Natural killer cell (primary cell): ENCODE measurements at places on chromosomes 2 and 18.

DNA sequence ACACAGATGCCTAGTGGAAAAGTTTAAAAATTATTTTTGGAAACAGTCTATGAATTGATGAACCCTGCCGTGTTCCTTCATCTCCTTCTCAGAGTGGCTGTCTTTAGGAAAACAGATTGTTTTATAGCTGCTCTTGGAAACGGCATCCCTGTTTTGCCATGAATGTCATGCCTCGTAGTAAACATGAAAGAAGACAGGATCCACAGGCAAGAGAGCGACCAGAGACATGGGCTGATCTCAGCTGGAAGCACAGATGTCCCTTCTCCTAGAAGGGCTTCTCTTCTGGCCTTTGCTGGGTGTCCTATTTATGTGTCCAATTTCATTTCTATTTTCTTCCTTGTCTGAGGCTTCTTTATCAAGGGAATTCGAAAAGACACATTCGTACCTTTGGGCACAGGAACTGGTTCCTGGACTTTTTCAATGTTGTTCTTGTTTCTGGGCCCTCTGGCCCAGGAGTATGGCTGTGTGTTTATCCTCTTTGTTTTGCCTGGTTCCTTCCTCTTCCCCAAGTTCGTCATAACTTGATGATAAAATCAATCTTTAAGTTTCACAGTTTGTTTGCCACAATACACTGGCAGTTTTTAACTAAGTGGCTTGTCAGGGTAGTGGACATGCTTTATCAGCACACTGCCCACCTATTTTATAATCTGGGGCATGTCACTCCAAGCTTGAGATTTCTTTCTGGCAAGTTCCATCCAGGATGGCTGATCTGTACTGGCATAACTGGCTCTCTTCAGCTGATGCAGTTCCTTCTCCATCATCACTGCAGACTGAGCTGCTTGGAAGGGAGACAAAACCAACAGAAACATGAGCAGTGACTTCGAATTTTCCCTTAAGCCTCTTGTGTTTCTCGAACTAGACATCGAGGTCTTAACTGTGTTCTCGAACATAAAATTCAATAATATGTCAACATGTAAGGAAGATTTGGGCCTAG, 63.2 kb upstream of the MGAT4A start:
- DNase-seq = no peak

DNA sequence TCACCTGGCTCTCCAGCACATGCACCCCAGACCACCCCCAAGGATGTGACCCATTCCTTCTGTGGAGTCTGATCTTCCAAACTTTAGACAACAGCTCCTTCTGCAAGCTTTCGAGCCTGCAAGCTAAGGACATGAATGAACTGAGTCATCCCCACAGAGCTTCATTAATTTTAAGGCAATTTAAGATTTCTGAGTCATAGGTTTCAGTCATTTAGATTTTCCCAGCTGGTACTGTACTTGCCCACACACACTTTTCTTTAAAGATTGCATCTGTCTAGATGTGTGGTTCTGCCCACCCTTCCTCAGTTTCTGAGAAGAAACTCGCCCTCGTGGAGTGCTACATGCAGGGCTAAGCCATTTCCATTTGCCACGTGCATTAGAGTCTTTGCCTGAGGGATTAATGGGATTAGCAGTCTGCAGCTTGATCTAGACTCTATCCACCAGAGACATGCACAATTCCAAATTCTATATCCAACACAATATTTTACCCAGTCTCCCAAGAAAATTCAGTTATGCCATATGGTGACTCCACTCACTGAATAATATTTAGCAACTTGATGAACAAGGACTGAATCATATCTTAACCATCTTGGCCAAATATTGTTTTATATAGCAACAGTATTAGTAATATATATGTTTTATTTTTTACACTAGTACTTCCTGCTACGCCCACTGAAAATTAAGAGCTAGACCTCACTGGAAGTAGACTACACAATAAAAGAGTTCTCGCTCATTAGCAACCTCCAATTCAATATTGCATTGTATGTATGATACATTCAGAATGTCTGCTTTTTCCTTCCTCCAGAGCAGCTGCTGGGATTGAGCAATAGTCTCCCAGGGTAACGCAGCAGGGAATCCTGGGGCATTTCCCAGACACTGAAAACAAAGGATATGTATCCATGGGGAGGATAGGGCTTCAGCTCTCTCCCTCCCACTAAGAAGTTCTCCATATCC, 14.3 kb upstream of the TRIB2 start:
- DNase-seq = no peak

- no peak for DNase-seq
Measured at GRCh38 chr2:204576362-204576979, 31.2 kb downstream of the PARD3B start.

- no peak for DNase-seq
Measured at GRCh38 chr2:20560891-20561636, 89.8 kb downstream of the HS1BP3 start.

DNA sequence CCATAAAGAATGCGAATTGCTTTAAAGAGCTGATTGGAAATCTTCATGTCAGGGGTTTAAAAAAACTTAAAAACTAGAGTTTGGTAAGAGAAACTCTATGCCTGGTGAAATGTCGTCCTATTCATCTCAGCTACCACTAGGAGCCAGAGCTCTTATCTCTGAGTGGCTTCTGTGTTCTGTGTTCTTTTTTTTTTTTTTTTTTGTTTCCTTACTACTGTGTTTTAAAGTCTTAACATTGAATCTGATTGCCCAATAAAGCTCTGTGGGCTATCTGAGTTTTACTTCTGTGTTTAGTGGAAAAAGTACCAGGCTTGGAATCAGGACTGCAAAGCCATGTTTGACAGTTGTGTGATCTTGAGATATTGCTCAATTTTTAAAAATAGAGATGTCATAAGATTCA, 494.8 kb downstream of the RIT2 start:
- no peak for DNase-seq

- peak; percentile 69 for DNase-seq
Measured at GRCh38 chr2:30862054-30862651, 54.9 kb upstream of the CAPN13 start.

DNA sequence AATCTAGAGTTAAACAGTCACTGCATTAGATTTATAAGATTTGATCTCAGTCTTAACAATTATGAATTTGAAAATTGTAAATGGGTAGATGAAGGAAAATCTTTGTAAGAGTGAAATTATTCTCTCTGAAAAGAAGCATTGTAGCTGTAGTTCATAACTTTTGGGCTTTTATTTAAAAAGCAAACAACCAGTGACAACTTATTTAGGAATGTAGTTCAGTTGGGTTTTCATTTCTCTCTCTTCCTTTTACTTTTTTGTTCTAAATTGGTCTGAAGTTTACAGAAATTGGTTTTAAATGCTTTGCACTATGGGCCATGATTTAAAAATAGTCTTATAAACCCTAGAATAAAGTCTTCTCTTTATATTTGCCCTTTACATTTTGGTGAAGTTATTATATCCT, 296.6 kb downstream of the GULP1 start:
- DNase-seq = no peak
